ENCODE measurements at places on chromosomes 5 and 9.

DNA sequence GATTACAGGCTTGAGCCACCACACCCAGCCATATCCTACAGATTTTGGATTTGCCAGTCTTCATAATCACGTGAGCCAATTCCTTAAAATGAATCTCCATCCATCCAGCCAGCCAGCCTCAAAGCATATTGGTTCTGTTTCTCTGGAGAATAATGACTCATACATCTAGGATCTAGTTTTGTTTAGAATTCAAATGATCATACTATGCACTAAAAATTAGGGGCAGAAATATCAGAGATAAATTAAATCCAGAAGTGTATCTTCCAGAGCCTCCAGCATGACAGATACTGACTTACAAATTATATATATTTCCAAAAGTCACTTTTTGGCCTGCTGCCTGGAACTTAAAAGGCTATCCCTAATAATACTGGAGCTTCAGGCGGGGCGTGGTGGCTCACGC, 119.1 kb upstream of the NR5A1 start:
- DNase-seq = no peak

DNA sequence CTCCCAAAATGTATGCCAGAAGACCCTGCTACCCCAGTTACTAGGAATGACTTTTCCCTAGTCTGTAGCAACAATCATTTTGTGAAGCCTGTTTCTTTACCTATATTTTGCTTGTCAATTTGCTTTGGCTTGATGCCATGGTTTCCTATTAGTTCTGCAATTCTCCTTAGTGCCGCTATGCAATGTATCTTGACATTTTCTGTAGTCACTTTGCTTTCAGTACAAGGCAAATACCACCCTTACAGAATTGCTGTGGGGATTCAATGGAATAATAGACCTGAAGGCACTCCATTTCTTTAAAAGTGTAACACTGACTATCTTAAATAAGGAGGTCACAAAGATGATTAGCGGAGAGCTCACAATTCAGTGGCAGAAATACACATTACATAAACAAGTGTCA, 291.1 kb downstream of the NR2F1-AS1 start:
- DNase-seq = no peak

DNA sequence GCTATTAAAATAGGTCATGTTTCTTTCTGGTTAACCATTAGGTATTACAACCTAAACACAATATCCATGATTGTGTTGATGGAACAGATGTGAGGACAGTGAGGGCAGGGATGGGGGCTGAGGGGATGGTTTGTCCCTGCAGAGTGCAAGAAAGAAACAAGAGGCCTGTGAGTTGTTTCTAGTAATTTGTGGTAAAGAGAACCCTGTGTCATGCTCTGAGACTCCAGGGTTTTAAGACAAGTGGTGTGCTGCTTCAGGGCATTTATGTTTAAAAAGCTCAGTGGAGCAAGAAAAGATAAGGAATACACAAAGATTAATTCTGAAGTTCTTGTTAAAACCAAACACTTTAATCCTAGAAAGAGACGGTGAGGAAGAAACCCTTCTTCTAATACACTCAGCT, 656.5 kb downstream of the TLE1 start:
- no peak for DNase-seq

DNA sequence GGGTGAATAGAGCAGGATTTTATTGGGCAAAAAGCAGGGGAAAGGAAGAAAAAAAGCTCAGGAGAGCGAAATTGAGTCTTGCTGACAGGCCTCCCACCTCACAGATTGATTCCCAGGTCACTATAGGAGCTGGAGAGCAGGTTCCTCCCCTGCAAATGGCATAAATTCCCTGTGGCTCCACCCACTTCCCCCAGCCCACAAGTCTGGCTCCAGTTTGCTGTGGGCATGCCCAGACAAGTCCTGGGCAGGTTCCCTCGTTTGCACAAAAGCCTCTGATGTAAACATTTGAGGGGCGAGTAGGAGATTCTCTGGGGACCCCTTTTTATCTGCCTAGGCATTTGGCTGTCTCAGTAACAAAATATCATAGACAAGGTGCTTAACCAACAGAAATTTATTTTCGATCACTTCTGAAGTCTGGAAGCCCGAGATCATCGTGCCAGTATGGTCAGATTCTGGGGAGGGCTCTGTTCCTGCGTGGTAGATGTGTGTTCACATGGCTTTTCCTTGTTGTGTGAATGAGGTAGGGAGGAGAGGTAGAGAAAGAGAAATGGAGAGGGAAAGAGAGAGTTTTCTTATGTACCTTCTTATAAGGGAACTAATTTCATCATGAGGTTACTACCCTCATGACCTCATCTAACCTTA, 614.5 kb downstream of the MAT2B start:
- DNase-seq = no peak

GRCh38 chr5:105877592-105877991, 1793.1 kb downstream of the EFNA5 start:
- no peak for DNase-seq

GRCh38 chr9:115649991-115650472, 503.6 kb upstream of the PAPPA start:
- DNase-seq = no peak

Measured in OCI-LY7 (cell line).